ENCODE measurements at places on chromosomes 4 and X.

GRCh38 chr4:40857956-40858355, 108.2 kb downstream of the NSUN7 start:
- peak; percentile 76 for DNase-seq

DNA sequence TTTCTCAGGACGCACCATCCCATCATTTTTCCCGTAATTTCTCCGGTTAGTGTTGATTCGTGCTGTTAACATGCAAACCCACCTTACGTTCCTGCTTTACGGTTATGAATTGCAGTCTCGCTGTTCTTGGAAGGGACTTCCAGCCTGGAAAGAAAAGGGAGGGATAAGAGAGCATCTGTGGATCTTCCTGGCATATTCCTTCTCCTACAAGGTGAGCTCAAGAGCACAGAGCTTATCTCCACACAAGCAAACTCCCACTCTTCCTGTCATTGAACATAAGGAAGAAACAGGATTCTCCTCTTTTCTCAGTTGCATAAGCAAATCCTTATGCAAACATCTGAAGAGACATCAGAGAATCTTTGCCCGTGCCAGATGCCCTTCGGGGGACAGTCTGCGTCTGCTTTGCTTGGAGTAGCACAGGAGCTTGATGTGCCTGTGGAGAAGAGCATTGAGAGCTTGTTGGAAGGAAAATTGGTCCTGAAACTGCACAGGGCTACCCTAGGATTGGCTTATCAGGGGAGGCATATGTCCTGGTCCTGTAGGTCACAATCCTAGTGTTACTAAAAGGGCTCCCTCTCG, 127.0 kb downstream of the ASMT start:
- DNase-seq: no peak

DNA sequence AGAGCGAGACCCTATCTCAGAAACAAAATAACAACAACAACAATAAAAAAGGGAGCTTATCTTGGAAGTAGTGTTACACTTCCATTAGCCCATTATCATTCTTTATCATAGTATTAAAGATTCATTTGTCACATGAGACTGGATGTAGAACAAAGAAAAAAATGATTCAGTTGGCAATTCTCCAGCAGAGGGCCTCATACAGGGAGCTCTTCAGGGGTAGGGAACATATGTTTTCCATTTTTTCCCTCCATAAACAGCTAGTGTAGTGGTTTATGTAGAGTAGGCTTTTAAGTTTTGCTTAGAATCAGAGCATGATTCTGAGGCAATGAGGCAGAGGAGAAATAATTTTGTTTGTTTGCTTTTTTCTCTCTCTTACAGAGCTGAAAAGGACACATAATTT, 5.8 kb downstream of the CPE start:
- peak; percentile 19 for DNase-seq

DNA sequence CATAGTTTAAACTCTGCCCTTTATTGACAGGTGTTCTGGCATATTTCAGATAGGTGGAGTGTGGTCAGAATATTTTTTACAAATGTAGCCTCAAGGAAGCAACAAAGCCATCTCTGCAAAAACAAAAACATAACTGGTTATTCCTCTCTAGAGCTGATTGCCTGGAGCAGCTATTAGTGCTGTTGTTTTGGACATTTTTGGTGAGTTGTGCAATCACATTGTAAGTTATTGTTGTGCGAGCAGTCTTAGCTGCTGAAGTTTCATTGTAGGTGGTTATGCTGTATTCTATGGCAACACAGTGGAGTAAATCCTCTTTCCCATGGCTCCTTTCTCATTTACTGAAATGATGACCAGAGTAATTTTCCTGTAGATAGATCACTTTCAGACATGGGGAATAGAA, 1413.0 kb downstream of the PCDH7 start:
- DNase-seq: no peak

- DNase-seq: no peak
Measured at GRCh38 chr4:173091958-173092357, 76.7 kb upstream of the GALNT7 start.

GRCh38 chr4:170009291-170009690, 16.9 kb downstream of the MFAP3L start:
- no peak for DNase-seq

- peak; percentile 25 for DNase-seq
Measured at GRCh38 chr4:92101737-92102172, 202.0 kb upstream of the GRID2 start.

- DNase-seq: no peak
Measured at GRCh38 chrX:2872671-2873277, 44.0 kb downstream of the GYG2 start.

DNA sequence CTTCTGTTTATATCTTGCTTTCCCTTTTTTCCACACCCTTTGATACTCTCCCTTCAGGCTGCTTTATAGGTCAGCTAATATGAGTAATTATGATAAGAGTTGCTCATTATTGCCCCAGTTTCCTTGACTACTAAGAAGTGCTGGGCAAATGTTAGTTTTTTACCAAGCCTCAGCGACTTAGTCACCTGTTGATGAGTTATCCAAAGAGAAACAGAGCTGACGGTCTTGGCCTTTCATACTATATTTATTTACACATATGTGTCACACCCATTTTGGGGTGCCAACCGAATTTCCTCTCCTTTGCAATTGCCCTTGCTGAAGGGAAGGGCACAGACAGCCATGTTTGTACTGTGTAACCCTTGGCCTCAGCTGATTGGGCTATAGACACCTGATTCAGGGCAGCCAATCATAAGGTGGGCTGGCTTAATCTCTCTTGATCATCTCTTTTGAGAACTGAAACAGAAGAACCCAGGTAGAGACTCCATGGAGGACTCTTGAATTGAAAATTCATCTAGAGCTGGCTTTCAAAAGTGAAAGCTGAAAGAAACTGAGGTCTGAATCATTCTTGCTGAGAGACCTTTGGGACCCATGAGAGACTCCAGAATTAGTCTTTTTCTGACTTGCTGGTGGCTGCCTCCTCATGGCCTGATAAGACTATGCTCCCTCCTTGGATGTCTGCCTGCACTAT, 111.7 kb upstream of the RPS6KA3 start:
- no peak for DNase-seq

DNA sequence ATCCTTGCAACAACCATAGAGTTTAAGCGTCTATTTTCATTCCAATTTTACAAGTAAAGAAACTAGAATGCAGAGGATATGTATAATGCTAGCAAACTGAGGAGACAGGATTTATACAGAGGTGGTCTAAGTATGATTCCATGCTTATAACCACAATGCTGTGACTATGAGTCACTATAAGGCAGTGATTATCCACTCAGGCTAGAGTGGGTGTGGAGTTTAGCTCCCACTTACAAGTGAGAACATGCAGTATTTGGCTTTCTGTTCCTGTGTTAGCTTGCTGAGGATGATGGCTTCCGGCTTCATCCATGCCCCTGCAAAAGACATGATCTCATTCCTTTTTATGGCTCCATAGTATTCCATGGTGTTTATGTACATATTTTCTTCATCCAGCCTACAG, 41.6 kb upstream of the EDA2R start:
- no peak for DNase-seq

GRCh38 chr4:155952501-155952901, 1.2 kb downstream of the CTSO start:
- DNase-seq: no peak

- DNase-seq: no peak
Measured at GRCh38 chr4:57233386-57233785, 123.2 kb upstream of the IGFBP7 start.
